ENCODE measurements at places on chromosomes 3 and 15.
A peak's percentile ranks its signal among the peaks of the same experiment; 100 is the strongest.

- no peak for DNase-seq
Observed at GRCh38 chr15:88454236-88454635, 13.0 kb downstream of the MRPL46 start.

GRCh38 chr3:54830658-54831057 is 97.2 kb downstream of the LRTM1 start:
- no peak for DNase-seq

DNA sequence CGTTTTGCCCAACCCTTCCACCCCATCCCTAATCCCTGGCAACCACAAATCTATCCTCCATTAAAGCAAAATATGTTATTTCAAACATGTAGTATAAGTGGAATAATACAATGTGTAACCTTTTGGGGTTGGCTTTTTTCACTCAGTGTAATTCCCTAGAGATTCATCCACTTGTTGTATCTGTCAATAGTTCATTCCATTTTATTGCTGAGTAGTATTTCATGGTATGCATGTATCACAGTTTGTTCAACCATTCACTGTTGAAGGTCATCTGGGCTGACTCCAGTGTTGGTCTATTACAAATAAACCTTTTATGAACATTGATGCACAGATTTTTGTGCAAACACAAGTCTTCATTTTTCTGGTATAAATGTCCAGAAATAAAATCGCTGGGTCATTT is 38.8 kb downstream of the BSN start:
- DNase-seq = no peak

GRCh38 chr15:56491110-56491722 is 26.3 kb upstream of the MNS1 start:
- peak; percentile 42 for DNase-seq

DNA sequence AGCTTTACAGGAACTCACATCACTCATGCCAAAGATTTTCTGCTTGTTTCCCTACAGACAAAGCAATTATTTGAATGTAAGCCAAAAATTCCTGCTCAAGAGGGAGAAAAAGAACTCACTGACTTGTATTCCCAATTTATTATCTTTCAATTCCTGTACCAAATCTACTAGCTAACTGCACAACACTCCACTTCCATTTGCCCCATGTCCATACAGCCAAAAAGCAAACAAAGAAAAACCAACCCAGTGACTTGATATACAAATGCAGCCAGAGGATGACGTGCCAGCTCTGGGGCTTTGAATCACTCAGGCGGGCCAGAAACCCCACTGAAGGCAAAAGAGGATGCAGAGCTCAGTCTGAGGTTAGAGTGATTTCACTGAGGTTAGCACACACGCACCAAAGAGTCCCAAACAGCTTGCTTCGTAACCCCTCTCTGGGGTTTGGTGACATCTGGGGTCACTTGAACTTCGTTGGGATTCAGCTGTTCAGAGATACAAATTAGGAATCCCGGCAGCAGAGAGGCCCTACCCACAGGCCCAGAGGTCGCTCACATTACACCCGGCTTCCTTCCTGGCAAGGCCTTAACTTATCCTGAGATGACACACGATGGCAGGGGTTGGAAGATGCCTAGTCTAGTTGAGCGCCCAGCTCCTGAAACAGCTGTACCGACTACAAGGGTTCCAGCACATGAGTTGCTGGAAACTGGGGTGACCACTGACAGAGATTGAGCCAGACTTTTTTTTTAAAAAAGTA is 1.6 kb downstream of the RFTN1 start:
- DNase-seq = peak; percentile 65

- peak; percentile 76 for DNase-seq
Observed at GRCh38 chr15:99703603-99704443, 29.4 kb downstream of the LYSMD4 start.

- no peak for DNase-seq
Observed at GRCh38 chr3:137770835-137771399, 6.8 kb downstream of the SOX14 start.

DNA sequence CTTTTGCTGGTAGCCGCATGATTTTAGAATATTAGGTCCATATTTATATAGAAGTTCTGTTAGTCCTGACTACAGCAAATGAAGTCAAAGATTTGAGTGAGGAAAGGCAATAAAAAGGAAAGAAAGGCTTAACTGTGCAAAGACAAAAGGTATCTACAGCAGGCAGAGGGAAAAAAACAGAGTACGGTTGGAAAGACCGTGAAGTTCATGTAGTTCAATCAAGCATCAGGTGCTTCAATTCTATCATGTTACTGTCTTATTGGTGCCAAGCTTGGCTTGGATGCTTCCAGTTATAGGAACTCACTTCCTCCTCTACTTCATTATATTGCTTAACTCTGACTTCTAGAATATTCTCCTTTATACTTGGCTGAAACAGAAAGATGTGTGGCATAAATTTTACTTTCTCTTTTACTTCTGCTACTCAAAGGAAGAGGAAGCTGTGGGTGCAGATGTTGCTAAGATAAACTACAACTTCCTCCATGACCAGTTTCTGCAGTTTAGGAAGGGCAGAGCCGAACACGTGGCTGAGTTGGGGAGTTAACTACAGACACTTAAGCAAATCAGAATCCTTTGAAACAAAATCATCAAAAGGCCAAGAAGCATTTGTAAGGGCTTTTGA is 72.6 kb upstream of the ZBED2 start:
- no peak for DNase-seq

- DNase-seq = no peak
Observed at GRCh38 chr3:188177721-188178120, 23.8 kb downstream of the LPP start.

GRCh38 chr15:89322822-89323221 is 11.8 kb downstream of the POLG start:
- DNase-seq = no peak

- no peak for DNase-seq
Observed at GRCh38 chr3:52245322-52246263, at the start of gene PPM1M. TSS of gene PPM1M (plus strand) at chr3:52245759. CDS start at chr3:52245825, 66 bp downstream.

- DNase-seq = no peak
Observed at GRCh38 chr3:141308588-141309218, 59.6 kb upstream of the ZBTB38 start.

DNA sequence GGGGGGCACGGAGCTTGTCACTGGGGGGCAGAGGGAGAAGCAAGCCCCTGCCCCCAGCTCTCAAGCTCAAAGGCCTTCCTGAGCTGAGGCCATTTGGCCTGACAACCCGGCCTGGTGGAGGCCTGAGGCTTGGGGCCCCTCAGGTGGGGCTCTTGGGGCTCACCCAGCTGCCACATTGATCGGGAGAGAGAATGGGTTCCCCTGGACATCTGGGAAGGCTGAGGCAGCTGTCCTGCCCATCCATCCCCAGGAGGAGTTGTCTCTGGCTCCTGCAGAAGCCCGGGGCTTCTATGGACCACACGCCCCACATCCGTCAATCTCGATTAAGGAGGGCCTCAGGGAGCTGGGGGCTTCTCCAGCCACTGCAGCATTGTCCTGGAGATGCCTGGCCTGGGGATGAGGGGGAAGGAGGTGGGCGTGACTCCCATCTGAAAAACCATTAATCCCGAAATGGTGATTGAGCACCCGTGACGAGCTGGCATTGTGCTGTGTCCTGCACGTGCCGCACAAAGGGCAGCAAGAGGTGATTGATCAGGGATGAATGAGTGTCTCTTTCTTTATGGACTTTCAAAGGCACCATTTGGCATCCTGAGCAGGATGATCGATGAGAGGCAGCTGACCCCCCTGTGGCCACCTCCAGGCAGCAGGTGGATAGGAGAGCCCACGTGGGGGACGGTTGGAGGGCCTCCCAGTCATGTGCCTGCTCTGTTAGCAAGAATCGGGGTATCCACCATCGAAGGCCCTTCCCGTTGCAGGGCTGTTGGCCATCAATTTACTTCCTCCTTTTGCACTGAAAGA is 17.2 kb upstream of the CRABP1 start:
- no peak for DNase-seq

DNA sequence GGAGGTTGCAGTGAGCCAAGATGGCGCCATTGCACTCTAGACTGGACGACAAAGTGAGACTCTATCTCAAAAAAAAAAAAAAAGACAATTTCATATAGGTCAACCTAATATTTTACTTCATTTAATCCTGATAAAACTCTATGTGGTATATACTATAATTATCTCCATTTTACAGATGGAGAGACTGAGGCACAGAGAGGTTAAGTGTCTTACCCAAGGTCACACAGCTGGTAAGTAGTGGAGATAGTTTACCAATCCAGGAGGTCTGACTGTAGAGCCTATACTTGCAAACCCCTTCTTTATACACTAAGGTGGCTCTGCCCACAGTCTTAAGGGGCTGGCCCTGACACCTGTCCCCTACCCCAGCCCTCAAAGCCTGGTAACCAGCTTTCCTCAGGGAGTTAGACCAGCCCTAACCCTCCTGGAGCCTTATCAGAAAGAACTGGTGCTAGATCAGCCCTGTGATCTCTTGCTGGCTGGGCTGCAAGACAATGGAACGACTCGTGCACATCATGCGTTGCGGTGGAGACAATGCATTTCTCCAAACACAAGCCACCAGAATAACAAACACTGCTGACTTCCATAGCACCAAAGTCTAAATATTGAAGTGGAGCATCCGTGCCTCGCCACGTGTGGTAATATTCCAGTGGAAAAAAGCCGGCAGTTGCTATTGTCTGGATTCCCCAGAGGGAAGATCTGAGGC is 60.0 kb upstream of the SMAD3 start:
- DNase-seq = no peak

Data from GM04504 (cell line).